ENCODE measurements at places on chromosomes 6 and 20.

- DNase-seq, result no peak
These were observed 34.3 kb upstream of the MCUR1 start for GRCh38 chr6:13848522-13849150.

DNA sequence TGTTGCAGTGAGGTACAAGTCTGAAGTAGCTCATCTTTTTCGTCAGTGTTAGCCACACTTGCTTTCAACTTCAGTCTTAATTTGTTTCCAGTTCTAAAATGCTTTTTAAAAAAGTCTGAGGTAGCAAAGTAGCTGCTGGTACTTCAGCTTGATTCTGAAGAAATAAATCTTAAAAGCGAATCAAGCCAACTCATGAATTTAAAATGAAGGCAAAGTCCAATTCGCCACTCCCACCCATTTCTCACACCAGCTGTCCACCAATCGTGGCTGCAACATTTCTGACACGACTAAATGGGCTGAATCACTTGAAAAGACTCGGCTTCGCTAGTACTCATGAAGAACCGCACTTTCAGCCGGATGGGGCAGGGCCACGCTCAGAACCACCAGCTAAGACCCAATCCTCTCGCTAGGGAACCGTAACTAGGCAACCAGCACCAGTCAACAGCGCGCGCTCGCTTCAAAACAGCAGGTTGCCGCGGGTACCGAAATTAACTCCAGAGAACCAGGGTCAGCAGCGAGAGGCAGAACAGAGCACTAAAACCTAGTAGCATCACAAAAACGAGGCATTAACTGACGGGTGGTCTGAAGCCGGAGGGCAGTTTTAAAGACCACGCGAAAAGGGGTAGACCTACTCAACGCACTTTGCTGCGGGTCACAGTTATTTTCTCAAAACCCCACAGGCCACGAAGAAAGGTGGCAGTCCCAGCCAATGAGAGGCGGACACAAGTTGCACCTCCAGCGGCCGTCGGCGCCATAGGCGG is 900 bp downstream of the BCLAF1 start:
- DNase-seq, result peak; percentile 91

DNA sequence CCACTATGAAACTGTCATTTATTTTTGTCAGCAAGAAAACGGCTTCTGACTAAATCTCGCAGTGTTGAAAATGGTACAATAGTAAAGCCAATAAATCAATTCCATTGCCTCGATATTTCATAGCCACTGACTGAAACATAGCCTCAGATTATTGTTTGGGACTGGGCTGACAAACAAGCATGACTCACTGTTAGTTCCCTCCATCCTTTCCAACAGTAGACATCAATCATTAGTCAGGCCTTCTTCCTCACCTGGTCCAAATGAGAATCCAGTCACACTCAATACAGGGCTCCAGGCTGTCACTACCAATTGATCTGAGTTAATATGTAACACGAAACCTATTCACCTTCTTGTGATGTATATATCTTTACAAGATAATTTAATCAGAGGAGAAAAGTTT is 66.1 kb downstream of the ADGRB3 start:
- DNase-seq, result no peak

DNA sequence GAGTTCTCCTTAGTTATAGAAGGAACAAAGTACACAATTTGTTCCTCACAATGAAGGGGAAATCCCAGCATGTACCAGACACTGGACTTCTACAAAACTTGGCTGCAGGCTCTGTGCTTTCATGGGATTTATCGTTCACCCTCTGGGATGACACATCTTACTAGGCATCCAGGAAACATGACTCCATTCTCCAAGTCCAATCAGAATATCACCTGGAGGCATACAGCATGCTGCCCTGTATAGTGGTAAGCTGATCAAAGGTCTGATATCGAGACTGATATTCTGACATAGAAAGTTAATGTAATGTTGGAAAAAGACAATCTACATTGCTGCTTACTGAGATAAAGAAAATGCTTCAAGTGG is 6.7 kb downstream of the RWDD2A start:
- DNase-seq, result peak; percentile 46

DNA sequence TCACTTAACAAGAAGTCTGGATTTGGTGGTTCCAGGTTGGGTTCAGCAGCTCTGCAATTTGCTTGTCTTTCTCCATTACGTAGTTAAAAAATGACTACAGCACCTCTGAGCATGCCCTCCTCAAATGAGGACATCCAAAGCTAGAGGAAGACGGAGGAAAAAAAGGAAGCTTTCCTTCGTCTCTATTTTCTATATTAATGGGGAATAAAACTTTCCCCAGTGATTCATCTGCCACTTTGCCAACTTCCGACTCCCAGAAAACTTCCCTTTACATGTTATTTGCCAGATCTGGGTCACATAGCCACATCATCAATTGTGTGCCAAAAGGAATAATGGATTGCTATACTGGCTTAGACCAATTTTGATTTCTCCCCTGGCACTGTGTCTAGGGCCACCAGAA is 69.5 kb downstream of the ZFAND3 start:
- DNase-seq, result no peak

- peak; percentile 25 for DNase-seq
These were observed 44.9 kb upstream of the BCAS1 start for GRCh38 chr20:54115172-54115854.

DNA sequence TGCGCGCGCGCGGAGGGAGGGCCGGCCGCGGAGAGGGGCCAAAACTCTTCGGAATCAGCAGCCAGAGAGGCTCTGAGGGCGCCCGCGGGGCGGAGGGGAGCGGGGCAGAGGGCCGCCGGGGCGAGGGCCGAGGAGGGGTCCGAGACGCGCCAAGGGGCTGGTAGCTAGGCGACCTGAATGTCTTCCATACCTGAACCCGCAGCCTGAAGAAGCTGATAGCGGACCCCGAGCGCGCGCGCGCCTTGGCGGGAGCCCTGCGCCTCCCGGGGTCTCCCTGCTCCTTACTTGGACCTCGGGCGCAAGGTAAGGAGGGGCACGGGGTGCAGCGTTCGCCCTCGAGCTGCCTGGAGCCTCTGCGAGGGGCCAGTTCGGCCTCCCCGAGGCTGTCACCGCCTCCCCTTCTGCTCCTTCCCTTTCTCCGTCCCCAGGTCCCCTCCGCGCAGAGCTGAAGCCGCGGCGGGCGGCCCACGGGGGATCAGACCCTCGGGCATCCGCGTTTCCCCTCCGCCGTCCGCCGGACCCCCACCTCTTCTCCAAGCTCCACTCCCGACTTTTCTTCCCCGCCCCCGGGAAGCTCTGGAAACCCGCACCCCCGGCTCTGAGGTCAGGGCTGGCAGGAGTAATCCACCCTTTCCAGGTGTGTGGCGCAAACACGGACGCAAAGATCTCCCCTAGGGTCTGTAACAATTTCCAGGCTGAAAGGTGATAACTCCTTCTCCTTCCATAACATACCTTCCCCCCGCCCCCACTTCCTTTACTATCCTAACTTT is 13.1 kb upstream of the DEK start:
- DNase-seq, result no peak

- DNase-seq, result no peak
These were observed 3.0 kb upstream of the SRXN1 start for GRCh38 chr20:655726-656624.

GRCh38 chr6:168825226-168826077 is 384.5 kb downstream of the SMOC2 start:
- DNase-seq, result no peak

DNA sequence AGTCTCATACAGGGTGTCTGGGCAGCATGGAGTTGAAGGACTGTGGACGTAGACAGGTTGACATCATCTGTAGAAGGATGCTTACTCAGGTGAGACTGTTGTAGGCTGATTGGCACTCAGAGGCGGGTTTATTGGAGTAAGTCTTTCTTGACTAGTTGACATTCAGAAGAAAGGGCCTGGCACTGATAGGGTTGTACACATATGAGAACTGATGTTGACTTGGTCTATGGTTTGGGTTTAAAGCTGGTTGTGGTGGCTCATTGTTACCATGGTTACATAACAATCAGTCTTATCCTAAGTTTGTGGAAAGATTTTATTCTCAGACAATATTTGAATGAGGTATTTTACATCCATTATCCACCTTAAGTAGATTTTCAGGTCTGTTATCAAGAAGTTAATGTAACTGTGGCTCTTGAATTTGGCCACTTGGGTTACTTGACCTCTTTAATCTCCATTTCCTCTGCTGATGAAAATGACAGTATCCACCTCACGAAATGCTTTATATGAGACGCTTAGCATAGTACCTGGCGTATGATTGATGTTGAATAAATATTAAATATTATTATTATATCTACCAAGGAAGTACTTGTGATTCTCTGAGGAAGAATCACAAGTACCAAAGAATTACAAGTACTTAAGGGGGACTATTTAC is 109.3 kb downstream of the DNAH8 start:
- DNase-seq, result no peak

DNA sequence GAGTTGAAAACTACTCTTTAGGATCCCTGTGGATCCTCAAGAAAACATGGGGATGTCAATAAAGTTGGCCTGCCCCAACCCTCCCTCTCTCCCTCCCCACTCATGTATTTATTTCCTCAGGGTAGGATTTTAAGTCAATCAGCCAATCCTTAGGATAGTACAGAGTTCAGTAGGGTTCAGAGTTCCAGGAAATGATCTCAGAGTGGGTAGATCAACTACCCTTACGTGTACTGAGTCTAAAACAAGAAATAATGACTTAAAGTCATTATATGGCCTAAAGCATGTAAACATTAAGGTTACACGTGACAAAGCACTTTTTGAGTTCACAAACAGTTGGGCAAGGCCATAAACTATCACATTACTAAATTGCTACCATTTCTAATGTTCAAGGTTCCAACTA is 47.2 kb upstream of the REV3L start:
- no peak for DNase-seq

DNA sequence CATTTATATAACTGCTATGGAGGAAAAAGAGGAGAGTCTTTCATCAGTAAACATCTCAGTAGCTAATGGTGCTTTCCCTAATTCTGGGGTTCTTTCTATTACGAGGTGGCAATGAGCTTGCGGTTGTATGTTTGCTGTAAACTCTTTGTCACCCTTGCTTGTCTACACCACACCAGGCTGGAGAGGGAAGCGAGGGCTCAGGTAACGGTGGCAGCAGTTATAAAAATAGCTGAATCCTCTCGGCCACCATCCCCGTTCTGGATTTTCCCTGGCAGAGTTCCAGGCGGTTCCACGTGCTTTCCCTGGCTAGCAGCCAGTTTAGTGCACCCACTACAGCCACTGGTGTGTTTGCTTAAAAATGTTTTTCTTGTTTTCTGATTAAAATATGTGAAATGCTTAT is 39.0 kb downstream of the MAS1 start:
- DNase-seq, result no peak

DNA sequence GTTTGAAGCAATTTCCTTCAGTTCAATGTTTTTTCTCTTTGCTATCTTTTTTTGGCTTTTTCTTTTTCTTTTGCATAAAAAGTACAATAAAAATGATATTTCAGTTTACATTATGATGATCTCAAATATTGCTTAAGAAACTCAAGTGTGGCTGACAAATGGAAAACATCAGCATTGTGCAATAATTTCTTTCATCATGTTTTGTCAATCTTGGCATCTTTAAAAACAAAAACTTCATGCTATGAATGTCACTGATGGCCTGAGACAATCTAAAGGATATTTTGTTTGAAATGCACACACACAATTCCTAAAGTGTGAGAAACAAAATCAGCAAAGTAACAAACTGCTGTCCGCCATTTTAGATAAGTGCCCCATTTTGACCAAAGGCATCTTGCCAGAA is 13.9 kb upstream of the MTCL3 start:
- DNase-seq, result no peak

GRCh38 chr6:34565722-34566137 is 9.6 kb upstream of the SPDEF start:
- no peak for DNase-seq

GRCh38 chr6:69489970-69490369 is 306.8 kb downstream of the LMBRD1 start:
- DNase-seq, result no peak

DNA sequence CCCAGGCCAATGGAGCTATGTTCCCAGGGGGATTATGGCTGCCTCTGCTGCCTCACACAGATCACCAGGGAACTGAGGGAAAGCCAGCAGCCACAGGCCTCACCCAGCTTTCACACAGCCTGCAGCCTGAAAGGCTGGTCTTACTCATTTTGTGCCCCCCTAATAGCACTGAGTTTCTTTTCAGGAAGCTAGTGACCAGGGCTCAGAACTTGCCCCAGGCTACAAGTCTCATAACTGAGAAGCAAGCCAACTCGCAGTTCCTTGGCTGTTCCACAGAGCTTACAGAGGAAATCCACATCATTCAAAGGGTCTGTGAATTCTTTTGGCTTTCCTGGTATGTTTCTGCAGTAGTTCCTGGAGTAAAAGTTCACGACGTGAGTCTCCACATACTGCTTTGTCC is 524.8 kb upstream of the GJE1 start:
- no peak for DNase-seq

DNA sequence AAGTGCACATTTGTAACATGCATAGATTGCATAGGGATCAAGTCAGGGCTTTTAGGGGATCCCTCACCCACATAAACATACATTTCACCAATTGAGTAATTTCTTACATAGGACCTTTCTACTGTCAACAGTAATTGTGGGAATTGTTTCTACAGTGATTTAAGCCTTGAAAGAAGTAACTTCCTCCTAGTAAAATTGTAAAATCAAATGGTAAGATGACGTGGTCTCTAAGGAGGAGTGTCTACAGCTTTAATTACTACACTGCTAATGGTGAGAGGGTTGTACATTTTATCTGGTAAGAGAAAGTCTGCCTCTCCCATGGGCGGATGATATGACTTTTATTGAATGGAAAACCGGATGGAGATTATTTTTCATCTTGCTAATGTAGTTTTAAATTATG is 98.0 kb downstream of the RPP40 start:
- DNase-seq, result no peak

DNA sequence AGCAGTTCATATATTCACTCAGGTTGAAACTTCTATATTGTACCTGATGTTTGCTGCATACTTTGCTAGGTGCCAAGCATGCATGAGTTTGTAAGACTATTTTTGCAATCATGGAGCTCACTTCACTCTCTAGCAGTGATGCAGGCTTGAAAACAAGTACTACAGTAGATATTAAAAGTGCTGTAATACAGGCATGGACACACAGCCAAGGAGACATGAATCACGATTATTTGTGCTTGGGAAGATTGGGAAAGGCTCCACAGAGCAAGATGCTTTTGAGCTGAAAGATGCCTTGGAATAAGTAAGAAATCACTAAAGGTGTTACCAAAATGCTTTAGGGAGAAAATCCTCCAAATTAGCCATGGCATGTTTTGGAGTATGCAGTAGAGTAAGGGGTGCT is 427.4 kb downstream of the UTRN start:
- peak; percentile 12 for DNase-seq

GRCh38 chr6:140932909-140933308 is 1199.8 kb upstream of the GJE1 start:
- DNase-seq, result no peak

DNA sequence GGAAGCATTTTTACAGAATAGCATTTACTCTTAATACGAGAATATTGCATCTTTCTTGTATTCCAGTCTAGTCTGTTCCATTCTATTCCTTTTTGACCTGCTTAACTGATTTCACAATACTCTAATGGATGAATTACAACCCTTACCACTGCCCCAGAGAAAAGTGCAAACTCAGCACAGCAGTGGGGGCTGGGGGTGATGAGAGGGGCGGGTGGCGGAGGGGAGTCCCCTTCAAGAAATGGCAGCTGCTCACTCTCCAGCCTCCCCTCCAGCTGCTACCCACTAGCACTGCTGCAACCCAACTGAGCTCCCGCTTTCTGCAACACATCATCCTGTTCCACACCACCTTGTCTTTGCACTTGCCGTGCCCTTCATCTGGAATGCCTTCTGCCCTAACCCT is 30.1 kb downstream of the PIM1 start:
- no peak for DNase-seq

GRCh38 chr20:32069711-32070110 is 17.7 kb downstream of the HCK start:
- no peak for DNase-seq
